ENCODE measurements at places on chromosomes 11 and 22. TPM values are rescaled to one million over a fixed set of nuclear protein-coding genes. Genes with fewer than 3 reads are reported as not detected.

Gene DAGLA
- total RNA-seq, result 0.12 TPM

Gene RFPL2
- total RNA-seq, result not detected

Gene GPR83
- not detected for total RNA-seq

Gene ENTHD1
- total RNA-seq, result 0.20 TPM

Gene DHCR7
- 87.3 TPM for total RNA-seq

Gene OR2D2
- not detected for total RNA-seq

Gene SEZ6L
- not detected for total RNA-seq

Gene IFITM10
- total RNA-seq, result not detected

Gene MS4A18
- not detected for total RNA-seq

Gene CLCF1
- total RNA-seq, result 0.56 TPM

Gene POLA2
- total RNA-seq, result 73.8 TPM

Gene SLC22A25
- not detected for total RNA-seq

Gene OTOG
- not detected for total RNA-seq

Gene IL18
- 0.14 TPM for total RNA-seq

Gene LRRC74B
- not detected for total RNA-seq

Gene HEPN1
- total RNA-seq, result not detected

Gene SAA2
- total RNA-seq, result not detected

Gene ARVCF
- 1.6 TPM for total RNA-seq

Gene INTS4
- total RNA-seq, result 45.2 TPM

Gene MS4A8
- not detected for total RNA-seq

Gene GDPD5
- 5.9 TPM for total RNA-seq

Gene OR51F1
- not detected for total RNA-seq

Gene PHLDA2
- total RNA-seq, result 1.3 TPM

Gene MFRP
- total RNA-seq, result not detected

Gene OR52E8
- not detected for total RNA-seq

Gene KDELR3
- 0.72 TPM for total RNA-seq

Gene MRGPRX3
- total RNA-seq, result not detected

Data from activated naive CD8-positive, alpha-beta T cell treated with anti-CD3 and anti-CD28 coated beads for 36 hours (primary cell).